ENCODE measurements at places on chromosomes 2 and 18.

DNA sequence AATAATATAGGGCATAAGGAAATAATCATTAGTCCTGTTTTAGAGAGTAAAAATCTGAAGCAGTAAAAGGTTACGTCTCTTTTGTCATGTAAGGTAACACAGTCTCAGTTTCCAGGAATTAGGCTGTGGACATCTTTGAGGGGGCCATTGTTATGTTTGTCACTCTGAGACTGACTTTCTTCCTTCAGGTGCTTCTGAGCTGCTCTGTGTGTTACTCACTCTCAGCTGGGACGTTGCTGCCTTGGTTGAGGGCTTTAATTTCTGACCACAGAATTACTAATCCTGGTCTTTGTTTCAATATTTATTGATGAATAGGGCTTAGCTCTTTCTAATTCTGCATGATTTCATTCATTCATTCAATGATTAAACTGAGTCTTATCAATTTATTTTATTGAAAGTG, 55.9 kb upstream of the SLC38A11 start:
- no peak for DNase-seq

DNA sequence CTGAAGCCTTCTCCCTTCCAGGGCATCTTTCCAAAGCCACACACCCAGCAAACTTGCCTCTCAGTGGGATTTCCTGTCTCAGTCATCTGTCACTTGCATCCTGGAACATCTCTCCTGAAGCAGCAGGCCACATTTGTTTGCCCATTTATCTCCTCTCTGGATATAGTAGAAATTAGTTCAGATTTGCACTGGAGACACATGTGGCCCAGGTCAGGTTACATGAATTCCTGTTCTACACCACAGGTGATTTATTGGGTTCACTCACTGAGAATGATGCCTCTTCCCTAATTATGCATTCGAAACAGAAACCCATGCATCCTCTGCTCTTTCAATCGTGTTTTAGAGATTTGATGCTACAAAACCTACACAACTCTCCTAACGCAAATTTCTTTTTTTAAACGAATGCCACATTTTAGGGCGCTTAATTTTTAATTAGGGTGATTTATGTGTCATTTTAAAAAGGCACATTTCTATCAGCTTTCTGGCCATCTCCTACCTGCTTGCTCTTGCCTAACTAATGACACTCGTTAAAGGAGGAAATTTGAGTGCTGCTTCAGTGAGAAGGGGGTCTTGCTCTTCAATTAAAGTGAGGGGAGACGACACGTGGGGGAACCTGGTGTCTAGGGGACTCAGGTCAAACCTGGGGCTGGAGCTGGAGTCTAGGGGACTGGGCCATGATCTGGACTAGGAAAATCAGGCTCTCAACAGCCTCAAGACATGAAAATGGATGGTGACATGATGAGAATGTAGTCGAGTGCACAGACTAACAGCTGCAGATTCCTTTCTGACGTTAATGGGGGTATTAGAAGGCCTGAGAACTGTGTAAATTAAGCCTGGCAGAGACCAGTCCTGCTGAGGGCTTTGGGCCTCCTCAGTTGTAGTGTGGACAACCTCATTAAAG, 221.4 kb downstream of the CLIP4 start:
- no peak for DNase-seq

DNA sequence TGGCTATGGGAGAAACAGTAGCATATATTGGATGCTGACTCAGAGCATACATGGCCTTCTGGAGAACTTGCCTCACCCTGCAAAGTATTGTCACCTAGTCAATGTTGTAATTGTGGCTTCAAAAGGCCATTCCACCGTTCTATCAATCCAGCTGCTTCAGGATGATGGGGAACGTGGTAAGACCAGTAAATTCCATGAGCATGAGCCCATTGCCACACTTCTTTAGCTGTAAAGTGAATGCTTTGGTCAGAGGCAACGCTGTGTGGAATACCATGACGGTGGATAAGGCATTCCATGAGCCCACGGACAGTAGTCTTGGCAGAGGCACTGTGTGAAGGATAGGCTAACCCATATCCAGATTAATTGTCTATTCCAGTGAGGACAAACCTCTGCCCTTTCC, 1300.1 kb upstream of the ACVR2A start:
- DNase-seq, result no peak

- DNase-seq, result no peak
These were observed 150.9 kb upstream of the SLC35G4 start for GRCh38 chr18:11458447-11458846.

DNA sequence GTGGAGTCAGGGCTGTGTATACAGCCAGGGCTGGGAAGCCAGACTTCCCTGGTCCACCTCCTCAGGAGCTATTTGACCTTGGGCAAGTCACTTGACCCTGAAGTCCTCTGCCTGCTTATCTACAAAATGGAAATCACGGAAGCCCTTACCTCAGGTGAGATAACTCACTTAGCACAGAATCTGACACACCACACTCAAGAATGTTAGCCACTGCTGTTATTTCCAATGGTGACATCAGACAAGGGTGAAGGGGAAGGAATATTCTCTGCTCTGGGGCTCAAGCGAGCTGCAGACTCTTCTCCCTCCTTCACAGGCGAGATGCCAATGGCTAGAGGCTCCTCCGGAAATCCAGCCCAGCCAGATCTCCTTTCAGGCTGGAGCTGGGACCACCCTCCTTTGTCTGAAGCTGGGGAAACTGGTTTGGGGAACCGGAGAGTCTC, 189.6 kb downstream of the HAUS1 start:
- DNase-seq, result no peak

- no peak for DNase-seq
These were observed 19.6 kb downstream of the SEC11C start for GRCh38 chr18:59159265-59159664.

GRCh38 chr2:171813729-171814128, 80.3 kb downstream of the SLC25A12 start:
- DNase-seq, result no peak

DNA sequence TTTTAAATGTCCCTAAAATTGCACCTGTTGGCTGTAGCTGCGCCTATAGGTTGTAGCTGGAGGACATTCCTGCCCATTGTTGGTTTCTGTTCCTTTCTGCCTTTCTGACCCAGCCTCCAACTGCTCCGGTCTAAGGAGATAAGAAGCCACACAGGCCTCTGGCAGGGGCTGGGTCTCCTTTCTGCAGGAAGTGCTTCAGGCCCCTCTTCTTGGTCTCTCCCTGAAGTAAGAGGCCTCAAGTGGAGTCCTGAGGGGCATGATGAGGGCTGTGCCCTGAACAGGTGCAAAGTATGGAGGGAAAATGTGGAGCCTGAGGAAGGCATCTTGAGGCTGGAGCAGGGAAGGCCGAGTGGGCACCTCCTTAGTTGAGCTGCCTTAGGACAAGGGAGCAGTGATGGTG, 10.4 kb upstream of the SFTPB start:
- no peak for DNase-seq

- DNase-seq, result no peak
These were observed 37.9 kb upstream of the ASB1 start for GRCh38 chr2:238388794-238389193.

- no peak for DNase-seq
These were observed 50.5 kb downstream of the ZNF532 start for GRCh38 chr18:58915006-58915799.

DNA sequence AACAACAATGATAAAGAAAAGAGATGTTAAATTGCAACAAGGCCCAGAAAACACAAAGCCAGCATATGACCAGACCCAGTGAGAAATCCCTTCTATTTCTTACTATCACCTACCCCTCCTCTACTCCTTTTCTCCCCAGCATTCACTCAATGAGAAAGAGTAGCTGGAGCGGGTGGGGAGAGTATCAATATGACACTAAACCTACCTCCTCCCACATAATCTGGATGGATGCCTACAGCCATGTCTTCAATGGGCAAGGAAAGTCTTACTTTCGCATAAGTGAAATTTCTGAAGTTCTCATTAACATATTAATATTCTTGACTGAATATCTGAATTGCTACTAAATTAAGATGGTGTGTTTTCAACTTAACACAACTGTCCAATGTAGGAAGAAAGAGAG, 78.2 kb downstream of the AFF3 start:
- no peak for DNase-seq

DNA sequence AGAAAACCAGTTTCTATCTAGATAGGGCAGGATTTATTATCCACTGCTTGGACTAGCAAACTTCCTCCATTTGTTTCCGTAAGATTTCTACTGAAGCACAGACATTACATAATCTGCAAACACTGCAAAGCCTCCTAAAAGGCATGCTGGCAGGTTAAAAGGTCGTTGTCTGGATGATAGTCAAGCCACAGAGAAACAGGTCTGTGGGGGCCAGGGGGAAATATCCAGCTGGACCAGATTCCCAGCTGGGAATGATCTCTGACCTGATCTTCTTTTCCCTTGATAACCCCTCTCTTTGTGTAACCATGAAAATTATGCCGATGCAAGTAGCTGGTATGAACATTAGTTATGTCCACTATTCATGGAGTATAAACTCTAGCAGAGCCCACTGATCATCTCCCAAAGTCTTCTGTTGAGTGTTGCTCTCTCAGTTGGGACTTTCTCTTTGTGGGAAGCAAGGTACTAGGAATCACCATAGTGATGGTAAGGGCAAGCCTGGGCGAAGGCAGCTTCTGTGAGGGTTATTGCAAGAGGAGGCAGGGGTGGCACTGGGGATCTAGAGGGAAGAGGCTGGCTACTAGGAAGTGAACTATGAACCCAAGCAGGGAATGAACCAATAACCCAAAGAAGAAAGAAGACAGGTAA, 61.3 kb downstream of the GDF7 start:
- no peak for DNase-seq

DNA sequence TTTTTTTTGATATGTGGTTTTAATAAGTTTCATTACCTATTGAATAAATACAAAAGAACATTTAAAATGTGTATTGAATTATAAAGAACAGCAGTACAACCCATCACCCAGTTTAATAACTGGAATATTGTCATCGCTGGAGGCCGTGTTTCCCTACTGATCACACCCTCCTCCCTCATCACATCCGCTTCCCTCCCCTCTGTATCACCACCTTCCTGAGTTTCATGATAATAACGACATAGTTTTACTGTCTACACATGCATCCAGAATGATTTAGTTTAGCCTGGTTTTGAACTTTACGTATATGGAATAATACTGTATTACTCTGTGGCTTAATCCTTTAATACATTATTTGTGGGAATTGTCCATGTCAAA, 2.1 kb downstream of the SERPINB8 start:
- no peak for DNase-seq

- no peak for DNase-seq
These were observed 413 bp upstream of the CHMP3 start for GRCh38 chr2:86563650-86564061.

DNA sequence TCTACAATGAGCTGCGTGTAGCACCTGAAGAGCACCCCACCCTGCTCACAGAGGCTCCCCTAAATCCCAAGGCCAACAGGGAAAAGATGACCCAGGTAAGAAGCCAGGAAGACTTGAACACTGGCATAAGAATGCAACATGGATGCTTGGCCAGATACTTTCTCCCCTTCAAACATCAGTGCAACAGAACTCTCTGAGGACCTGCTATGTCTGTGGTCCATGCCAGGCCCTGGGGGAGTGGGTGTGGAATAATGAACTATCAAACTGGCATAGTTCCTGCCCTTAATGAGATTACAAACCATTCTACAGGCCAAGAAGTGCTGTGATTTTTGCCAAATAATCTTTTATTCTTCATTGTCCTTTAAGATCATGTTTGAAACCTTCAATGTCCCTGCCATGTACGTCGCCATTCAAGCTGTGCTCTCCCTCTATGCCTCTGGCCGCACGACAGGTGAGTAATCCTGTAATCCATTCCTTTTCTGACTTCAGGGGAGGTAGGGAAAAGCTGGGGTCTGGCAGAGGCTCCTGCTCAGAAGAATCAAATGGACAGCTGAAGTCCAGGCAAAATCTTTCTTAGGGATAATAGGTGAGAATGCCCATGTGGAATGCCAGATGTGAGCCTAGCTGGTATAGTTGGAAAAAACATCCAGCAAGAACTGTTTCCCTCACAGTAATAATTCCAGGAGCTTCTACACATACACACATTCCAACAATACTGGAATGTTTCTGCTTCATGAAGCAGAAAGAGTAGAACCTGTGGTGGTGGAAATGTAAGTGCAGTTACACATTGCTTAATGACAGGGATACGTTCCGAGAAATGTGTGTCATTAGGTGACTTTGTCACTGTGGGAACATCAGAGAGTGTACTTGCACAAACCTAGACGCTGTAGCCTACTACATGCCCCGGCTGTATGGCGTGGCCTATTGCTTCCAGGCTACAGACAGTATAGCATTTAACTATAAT, 16.2 kb downstream of the ACTG2 start:
- DNase-seq, result no peak

GRCh38 chr2:41936771-41937463, 110.9 kb upstream of the PKDCC start:
- no peak for DNase-seq

GRCh38 chr2:24169023-24169422, 5.8 kb upstream of the FAM228A start:
- DNase-seq, result no peak

GRCh38 chr18:44098551-44099098, 582.1 kb upstream of the SETBP1 start:
- DNase-seq, result no peak

DNA sequence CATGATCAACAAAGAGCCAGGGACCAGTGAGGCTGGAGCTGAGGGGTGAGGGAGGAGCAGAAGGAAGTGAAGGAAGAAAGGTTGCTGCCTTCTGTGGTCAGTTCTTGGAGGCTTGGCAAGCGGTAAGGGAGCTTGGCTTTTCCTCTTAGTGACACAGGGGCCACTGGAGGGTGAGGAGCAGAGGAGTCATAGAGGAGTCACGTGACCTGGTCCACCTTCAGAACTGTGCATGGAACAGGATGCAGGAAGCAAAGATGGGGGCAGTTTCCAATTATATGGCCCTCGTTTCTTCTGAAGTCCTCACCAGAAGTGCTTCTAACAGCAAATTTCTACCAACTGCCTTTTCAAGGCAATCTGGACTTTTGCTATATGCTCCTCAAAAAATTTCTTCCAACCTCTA, 326.9 kb upstream of the SMIM21 start:
- DNase-seq, result no peak

DNA sequence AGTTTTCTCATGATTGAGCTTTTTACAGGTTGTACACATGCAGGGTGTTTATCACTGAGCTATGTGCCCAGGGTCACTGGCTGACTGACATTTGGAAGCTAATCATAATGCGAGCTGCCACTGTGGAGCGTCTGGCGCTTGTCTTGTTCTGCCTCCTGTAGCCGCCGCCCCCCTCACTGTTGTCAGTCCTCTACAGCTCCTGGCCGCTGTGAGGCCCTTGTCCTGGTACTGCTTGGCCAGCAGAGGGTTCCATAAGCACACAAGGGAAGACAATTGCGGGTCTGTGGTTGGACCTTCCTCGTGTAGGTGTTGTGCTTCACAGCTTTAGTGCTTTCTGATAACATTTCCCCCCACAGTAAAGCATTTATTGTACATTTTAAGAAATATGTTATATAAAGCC, 105.6 kb upstream of the LDLRAD4 start:
- no peak for DNase-seq

- no peak for DNase-seq
These were observed 50.0 kb downstream of the TWIST2 start for GRCh38 chr2:238897911-238898311.

DNA sequence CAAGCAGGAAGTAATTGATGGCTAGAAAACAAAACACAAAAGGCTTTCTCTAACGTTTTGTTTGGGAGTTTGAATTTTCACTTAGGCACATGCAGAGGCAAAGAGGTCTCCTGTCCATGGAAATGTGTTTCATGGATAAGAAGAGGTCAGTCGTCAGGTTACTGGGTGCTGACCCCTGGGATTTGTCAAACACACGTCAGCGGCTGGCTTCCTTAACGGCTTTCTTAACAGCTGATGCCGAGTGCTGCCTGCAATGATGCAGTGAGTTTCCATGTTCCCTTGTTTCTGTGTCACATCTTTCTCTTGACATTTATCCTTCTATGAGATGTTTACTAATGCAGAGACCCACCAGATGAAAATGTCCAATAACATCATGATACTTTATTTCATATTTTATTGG, 31.7 kb downstream of the GPR39 start:
- no peak for DNase-seq

All from stimulated activated CD8-positive, alpha-beta memory T cell treated with anti-CD3 and anti-CD28 coated beads, Interleukin-15, amount 100 ng/mL, for 24 hours (primary cell).